Endothelial cell of umbilical vein (primary cell): ENCODE measurements at places on chromosomes 4 and X.

- H3K27ac ChIP-seq: no peak overlapping the region
- DNase-seq: no peak
- no peaks in the 10 kb centered on the region for H3K36me3 ChIP-seq
- no peaks in the 10 kb centered on the region for H3K27me3 ChIP-seq
- H3K4me3 ChIP-seq: no peak overlapping the region
- H3K4me1 ChIP-seq: peaks cover 3% of the 10 kb centered on the region
Measured at GRCh38 chr4:176824645-176825366, 32.1 kb upstream of the VEGFC start.

DNA sequence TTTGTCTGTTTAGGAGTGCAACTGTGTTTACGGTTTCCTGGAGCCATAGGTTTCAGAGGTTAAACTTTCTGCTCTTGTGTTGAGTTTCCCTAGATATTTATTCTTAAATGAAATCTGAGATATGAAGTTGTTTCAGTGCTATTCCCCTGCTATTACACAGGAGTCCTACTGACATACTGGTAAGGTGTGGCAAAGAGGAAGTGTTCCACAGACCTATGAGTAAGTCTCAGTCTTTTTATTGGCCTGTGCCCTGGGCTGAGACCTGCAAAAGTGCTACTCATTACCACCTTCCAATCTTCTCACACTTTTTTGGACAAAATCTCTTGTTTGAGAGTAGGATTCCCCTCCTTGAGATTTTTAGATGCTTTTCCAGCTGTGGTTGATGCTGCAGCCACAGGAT, 35.6 kb upstream of the MAGEA8 start:
- DNase-seq: no peak
- no peaks in the 10 kb centered on the region for H3K4me1 ChIP-seq
- H3K4me3 ChIP-seq: no peak overlapping the region
- H3K27ac ChIP-seq: no peak overlapping the region
- H3K27me3 ChIP-seq: no peaks in the 10 kb centered on the region
- H3K36me3 ChIP-seq: no peaks in the 10 kb centered on the region

DNA sequence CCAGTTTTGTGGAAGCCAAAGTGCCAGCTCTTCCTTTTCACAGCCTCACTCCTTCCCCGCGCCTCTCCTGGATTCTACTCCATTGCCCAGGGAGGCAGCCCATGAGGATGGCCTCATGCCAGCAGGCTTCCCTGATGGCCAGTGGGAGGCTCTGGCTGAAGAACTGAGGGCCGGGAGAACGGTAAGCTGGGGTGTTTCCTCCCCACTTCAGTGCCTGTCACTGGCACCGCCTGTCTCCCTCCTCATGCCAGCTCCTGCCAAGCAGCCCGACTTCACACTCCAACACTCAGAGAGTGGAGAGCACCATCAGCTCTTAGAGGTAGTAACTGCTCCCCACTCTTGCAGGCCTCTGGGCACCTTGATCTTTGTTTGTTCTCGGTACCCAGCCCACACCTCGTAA, 46.9 kb upstream of the STIM2 start:
- DNase-seq: no peak
- no peak overlapping the region for H3K4me3 ChIP-seq
- H3K27ac ChIP-seq: no peak overlapping the region
- H3K36me3 ChIP-seq: no peaks in the 10 kb centered on the region
- H3K4me1 ChIP-seq: peaks cover 18% of the 10 kb centered on the region

DNA sequence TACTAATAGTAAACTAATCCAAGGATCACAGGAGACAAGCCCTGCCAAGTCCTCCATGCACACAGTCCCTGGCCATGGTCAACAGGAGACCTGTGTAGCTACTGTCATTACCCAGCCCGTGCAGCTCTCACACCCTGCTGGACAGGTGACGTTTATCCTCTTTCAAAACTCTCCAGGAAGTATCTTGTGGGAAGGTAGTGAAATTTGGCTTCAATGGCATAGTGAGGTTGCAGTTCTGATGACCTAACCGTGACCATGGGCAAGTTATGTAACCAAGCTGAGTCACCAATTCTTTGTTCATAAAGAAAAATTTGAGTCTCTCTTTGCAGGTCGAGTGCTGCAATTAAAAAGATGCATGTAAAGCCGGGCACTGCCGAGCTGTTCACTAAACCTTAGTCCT, 11.3 kb upstream of the SLC2A9 start:
- H3K4me1 ChIP-seq: peaks cover 2% of the 10 kb centered on the region
- H3K4me3 ChIP-seq: no peak overlapping the region
- H3K27ac ChIP-seq: no peak overlapping the region

- H3K27ac ChIP-seq: no peak overlapping the region
- no peaks in the 10 kb centered on the region for H3K36me3 ChIP-seq
- no peaks in the 10 kb centered on the region for H3K27me3 ChIP-seq
- peaks cover 20% of the 10 kb centered on the region for H3K4me1 ChIP-seq
- H3K4me3 ChIP-seq: no peak overlapping the region
Measured at GRCh38 chr4:156781852-156782251, 189.7 kb downstream of the PDGFC start.

GRCh38 chrX:53714580-53715345, 28.2 kb upstream of the HUWE1 start:
- H3K27ac ChIP-seq: no peak overlapping the region
- H3K27me3 ChIP-seq: no peaks in the 10 kb centered on the region
- H3K4me3 ChIP-seq: no peak overlapping the region
- H3K36me3 ChIP-seq: no peaks in the 10 kb centered on the region
- peak; percentile 8 for DNase-seq

DNA sequence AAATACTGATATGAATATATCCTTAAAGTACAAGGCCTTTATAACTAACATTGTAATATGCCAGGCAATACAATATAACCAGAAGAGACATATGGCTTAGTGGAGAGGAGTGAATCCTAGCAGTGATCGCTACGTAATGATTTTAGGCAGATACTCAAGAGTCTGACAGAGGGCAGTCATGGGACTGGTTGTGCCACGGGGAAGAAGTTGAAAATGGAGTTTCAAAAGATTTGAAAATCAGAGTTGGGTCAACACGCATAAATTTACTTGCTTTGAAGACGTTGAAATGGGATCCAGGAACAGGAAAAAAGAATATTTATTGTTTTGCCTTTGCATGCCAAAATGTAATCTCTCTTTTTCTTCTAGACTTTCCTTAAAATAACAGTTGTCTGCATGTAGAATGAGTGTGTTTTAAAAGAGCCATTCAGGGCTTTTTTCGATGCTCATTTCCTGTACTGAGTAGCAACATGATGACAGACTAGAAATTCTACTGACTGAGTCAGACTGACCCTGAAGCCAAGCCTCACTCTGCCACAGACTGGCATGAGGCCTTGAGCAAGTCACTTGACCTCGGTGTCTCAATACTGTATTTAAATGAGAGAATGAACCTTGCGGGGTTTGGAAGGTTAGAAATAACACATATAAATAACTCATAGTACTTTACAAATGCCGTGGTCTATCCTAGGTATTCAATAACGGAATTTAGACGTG, 8.1 kb upstream of the SMS start:
- H3K4me3 ChIP-seq: no peak overlapping the region
- H3K36me3 ChIP-seq: no peaks in the 10 kb centered on the region
- peaks cover 21% of the 10 kb centered on the region for H3K4me1 ChIP-seq
- no peaks in the 10 kb centered on the region for H3K27me3 ChIP-seq
- peak; percentile 89 for DNase-seq

DNA sequence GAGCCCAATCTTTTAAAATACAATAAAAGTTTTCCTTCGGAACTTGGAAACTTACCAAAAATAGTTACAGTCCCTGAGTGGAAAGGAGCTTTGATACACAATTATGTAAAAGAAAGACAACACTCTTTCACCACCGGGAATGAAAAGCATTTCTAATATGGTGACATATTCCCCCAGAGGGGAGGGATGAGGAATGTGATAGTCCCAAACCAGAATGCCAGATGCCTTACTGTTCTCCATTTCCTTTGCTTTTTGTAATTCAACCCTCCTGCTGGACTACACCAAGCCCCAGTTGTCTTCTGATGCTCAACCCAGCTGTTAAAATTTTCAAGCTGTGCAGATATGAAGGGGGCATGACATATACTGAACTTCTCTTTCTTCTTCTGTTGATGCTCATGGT, 4.1 kb downstream of the PRIMPOL start:
- no peak overlapping the region for H3K27ac ChIP-seq
- H3K4me3 ChIP-seq: no peak overlapping the region
- H3K27me3 ChIP-seq: no peaks in the 10 kb centered on the region

DNA sequence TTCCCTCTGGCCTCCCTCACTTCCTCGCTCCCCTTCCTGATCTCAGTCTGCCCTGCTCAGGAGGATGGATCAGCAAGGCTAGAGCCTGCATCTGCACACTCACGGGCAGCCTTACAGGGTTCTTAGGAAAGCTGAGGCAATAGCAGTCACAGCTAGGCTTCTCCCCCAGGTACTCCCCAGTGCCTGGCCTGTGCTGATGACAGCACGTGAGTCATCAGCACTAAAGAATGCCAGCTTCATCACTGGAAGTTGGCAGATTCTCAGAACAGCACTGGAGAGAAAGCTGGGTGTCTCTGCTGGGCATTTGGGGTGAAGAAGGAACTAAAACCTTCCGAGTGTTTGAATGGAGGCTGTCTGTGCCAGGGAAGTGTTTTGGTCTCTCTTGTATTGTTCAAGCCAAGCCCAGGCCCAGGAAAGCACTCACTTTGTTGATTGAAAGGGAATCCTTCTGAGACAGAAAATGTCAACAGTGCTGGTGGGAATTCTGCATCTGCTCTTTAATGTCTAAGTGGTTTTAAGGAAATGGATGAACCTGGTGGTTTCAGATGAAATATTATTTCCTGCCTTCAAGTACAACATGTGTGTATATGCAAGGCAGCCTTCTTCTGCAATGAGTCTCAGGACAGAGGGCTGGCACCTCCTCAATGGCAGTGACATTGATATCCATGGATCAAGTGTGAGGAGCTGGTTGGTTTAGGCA, 73.0 kb upstream of the SCOC start:
- peaks cover 19% of the 10 kb centered on the region for H3K27me3 ChIP-seq
- H3K27ac ChIP-seq: no peak overlapping the region
- peak; percentile 29 for DNase-seq
- no peak overlapping the region for H3K4me3 ChIP-seq
- no peaks in the 10 kb centered on the region for H3K36me3 ChIP-seq
